Uterine smooth muscle cell (primary cell): ENCODE measurements at places on chromosomes 12 and 14. TPM values are rescaled to one million over a fixed set of nuclear protein-coding genes. Genes with fewer than 3 reads are reported as not detected.

Gene DIO2
- total RNA-seq, result 1.00 and 4.3 TPM in 2 replicates

Gene KRT6A
- not detected in 2 replicates for total RNA-seq

Gene FAM181A
- not detected in 2 replicates for total RNA-seq

Gene ANO2
- total RNA-seq, result under 0.01 TPM in 1 of 2 replicates, not detected in the other

Gene MANSC4
- total RNA-seq, result not detected in 2 replicates

Gene TRIM9
- total RNA-seq, result 0.62 and 0.77 TPM in 2 replicates

Gene PSMB5
- 189 and 247 TPM in 2 replicates for total RNA-seq

Gene MSI1
- 0.11 TPM in 1 of 2 replicates, not detected in the other for total RNA-seq

Gene DPPA3
- total RNA-seq, result not detected in 2 replicates

Gene C14orf132
- total RNA-seq, result 11.5 and 26.6 TPM in 2 replicates

Gene SCN8A
- total RNA-seq, result 39.5 and 45.0 TPM in 2 replicates

Gene TAS2R13
- total RNA-seq, result 1.5 and 2.3 TPM in 2 replicates

Gene MIP
- not detected in 2 replicates for total RNA-seq

Gene CYP46A1
- 0.11 and 0.37 TPM in 2 replicates for total RNA-seq

Gene FBLN5
- total RNA-seq, result 25.0 and 47.2 TPM in 2 replicates

Gene TMEM179
- 0.25 and 1.00 TPM in 2 replicates for total RNA-seq

Gene BCL11B
- total RNA-seq, result under 0.01 TPM in 1 of 2 replicates, not detected in the other

Gene CSRP2
- 20.3 and 42.2 TPM in 2 replicates for total RNA-seq
